ENCODE measurements at places on chromosomes 3 and 15.

GRCh38 chr15:99863550-99864198 is 130.4 kb upstream of the LYSMD4 start:
- DNase-seq, result no peak

DNA sequence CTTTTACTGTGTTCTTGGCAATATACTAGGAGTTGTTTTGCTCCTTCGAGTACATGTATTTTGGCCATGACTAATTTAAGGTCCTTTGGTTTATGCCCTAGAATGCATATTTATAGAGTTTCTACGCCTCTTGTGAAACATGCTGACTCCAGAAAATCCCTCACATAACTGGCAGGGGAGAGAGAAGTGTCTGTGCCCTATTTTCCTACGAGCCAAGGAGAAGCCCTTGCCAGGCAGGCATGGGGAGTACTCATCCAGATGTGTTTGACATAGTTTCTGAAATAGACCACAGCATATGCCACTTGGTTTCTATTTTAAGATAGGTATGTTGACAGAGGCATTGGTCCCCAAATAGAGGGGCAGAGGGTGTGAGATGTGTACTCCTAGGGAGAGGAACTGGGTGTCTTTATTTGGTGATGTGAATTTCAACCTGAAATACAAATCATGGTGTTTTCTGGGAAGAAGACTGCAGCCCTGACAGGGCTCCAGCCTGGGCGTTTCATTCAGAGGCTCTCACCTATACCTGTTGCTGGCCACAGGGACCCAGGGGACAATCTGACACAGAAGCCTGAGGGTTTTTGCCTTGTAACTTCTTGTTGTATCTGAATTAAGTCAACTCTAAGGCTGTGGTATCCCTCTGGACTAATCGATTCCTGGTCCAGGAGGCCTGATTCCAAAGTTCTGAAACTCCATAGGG is 267.8 kb upstream of the C2CD4B start:
- no peak for DNase-seq

DNA sequence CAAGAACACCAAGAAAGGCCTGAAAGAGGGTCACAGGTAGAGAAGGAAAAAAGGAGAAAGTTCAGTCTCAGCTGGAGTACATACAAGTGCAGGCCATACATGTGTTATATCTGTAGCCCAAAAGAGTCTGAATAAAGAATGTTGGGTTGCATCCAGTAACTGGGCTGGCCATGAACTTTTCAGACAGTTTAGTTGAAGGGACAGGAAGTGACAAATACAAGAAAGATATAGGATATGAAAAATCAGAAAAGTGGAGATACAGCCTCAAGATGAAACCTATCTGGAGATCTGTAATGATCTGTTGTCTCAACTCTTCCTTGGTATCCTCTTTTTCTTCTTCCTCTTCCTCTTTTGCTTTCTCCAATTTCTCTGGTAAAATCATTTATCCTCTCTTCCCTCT is 671.7 kb downstream of the MECOM start:
- no peak for DNase-seq

DNA sequence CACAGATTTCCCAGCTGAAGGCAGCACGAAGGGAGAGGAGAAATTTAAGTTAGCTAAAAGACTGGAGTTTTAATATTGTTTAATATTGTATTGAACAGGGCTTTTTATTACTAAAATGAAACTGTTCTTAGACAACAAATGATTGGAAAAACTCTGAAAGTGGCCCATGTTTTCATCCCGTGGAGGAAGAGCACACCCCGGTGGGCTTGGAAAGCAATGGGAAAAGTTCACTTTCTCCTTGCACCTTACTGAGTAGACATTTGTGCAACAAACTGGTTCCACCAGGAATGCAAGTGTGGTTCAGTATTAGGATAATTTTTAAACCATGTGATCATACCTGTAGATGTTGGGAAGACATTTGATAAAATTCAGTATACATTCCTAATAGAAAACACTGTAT is 8.2 kb upstream of the ESYT3 start:
- no peak for DNase-seq

- DNase-seq, result no peak
Observed at GRCh38 chr3:85939074-85939482, 980.3 kb downstream of the CADM2 start.

- DNase-seq, result no peak
Observed at GRCh38 chr3:170437176-170437575, 18.5 kb downstream of the CLDN11 start.

DNA sequence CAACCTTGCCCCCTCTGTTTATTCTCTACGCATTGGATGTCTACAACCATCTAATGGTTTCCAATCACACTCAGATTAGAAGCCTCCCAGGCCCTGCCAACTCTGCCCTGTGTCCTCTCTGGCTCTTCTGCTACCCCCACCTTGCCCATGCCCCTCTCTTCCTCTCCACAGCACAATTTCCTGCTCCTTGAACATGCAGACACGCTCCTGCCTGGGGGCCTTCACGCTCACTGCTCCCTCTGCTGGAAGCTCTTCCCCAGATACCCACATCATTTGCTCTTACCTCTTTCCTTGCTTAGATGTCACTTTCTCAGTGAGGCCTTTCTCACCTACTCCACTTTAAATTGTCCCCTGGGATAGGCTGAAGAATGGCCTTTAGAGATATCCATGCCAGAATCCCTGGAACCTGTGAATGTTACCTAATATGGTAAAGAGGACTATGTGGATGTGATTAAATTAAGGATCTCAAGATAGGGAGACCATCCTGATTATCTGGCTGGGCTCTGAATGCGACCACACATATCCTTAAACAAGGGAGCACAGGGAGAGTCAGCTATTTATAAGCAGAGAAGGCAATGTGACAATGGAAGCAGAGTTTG is 9.9 kb downstream of the KY start:
- no peak for DNase-seq

GRCh38 chr15:90497912-90498311 is 31.8 kb upstream of the CRTC3 start:
- no peak for DNase-seq

- DNase-seq, result no peak
Observed at GRCh38 chr3:146072824-146073223, 88.2 kb downstream of the PLOD2 start.

- DNase-seq, result no peak
Observed at GRCh38 chr3:73552700-73553099, 72.0 kb downstream of the PDZRN3 start.

DNA sequence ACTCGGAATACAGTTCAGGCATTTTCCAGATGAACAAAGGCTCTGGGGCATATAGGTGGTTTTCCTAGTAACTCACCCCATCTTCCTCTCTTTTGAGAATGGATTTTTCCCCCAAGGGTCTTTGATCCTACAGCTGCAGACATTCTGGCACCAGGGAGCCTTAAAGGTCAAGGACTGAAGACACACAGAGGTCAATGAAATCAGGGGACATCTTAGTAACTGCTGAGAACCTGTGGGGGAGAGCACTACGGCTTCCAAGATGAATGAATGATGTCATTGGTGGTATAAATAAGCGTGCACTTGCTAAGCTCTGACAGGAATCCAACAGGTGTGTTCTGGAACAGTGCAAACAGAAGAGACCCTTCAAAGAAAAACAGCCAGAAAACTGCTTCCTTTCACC is 36.3 kb downstream of the TMEM212 start:
- DNase-seq, result no peak

- DNase-seq, result no peak
Observed at GRCh38 chr3:73605861-73606260, 18.9 kb downstream of the PDZRN3 start.

DNA sequence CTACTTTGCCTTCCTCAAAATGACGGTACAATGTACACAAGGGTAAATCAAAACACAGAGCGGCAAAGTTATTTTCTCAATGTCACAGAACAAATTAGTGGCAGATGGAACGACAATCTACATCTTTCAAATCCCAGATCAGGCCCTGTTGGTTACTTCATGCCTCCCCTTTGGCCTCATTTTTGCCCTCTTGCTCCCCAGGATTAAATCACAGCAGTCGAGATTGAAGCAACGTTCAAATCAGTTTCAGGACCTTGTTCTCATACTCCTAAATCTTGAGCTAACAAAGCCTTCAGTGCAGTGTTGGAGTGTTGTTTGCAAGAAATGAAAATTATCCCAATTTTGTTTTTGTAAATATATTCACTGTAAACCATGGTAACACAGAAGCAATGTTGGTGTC is 91.4 kb downstream of the FBN1 start:
- DNase-seq, result no peak

- DNase-seq, result no peak
Observed at GRCh38 chr3:12040902-12041301, 36.7 kb downstream of the SYN2 start.

GRCh38 chr3:128423525-128424147 is 43.1 kb downstream of the DNAJB8 start:
- DNase-seq, result no peak

DNA sequence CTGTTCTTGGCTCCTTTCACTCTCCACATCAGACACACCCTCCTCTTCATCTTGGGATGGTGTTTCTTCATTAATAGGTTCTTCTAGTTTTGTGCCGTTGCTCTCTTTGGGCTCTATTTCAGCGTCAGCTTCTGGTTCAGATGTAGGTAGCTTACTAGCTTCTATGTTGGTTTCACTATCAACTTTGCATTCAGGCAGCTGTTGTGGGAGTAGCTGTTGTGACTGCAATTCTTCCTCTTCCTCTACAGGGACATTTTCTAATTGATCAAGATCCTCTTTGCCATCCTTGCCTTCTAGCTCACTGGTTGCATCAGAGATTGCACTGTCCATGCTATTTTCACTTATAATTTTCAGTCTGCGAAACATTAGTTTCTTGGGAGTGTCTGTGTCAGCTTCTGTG is 80.1 kb downstream of the SETD2 start:
- DNase-seq, result no peak

DNA sequence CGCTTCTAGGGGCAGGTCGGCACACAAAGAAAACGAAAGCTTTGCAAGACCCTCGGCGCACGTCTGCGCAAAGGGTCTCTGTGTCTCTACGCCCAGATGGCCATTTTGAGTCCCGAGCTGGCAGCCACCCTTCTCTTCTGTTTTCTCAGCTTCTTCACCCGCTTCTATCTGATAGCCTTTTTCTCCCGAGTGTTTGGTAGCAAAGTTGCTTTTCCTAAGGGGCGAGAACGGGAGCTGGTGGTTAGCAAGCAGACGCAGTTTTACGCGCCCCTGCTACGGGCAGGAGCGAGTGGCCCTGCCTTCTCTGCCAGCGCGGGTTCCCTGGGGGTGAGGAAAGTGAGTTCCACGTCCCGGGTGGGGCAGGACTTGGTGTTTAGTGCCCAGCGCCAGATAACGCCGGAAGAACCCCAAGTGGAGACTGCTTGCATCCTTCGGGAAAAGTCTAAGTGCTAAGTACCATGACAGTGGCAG is 2.9 kb upstream of the MKRN2 start:
- no peak for DNase-seq

- no peak for DNase-seq
Observed at GRCh38 chr3:53694046-53694445, 152.2 kb downstream of the CHDH start.

- no peak for DNase-seq
Observed at GRCh38 chr15:72790302-72790910, 6.8 kb upstream of the ADPGK start.

GRCh38 chr3:10357592-10358308 is 36.8 kb upstream of the SEC13 start:
- DNase-seq, result no peak

DNA sequence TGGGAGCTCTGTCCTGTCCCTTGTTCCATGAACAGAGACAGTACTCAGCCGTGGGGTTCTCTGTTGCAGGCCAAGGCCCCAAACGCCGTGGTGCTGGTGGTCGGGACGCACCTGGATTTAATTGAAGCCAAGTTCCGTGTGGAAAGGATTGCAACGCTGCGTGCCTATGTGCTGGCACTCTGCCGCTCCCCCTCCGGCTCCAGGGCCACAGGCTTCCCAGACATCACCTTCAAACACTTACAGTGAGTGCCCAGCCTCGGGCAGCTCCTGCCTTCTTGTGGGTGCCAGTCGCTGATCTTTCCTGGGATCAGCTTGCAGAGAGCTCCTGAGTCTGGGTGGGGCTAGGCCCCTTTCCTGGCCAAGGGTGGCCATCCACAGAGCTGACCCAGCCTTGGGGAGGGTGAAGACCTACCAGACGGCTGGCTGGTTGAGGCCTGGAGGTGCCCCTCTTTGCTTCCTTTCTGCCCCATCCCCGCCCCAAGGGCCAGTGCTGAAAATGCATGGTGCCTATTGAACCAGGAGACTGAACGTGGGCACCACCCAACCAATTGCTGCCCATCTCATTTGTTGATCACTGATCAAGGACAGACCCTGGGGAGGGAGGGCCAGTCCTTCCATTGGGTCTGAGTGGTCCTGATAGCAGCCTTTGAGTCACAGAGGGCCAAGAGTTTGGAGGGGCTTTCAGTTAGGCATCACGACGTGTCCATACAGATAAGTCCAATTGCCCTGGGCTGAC is 106.9 kb downstream of the LRRK1 start:
- no peak for DNase-seq

GRCh38 chr15:75425966-75426500 is 25.5 kb downstream of the SIN3A start:
- DNase-seq, result no peak

- DNase-seq, result no peak
Observed at GRCh38 chr15:66795851-66796250, 93.8 kb downstream of the SMAD6 start.

GRCh38 chr3:123930445-123930844 is 30.6 kb downstream of the CCDC14 start:
- DNase-seq, result no peak

GRCh38 chr15:85891470-85891869 is 96.7 kb upstream of the KLHL25 start:
- DNase-seq, result no peak

DNA sequence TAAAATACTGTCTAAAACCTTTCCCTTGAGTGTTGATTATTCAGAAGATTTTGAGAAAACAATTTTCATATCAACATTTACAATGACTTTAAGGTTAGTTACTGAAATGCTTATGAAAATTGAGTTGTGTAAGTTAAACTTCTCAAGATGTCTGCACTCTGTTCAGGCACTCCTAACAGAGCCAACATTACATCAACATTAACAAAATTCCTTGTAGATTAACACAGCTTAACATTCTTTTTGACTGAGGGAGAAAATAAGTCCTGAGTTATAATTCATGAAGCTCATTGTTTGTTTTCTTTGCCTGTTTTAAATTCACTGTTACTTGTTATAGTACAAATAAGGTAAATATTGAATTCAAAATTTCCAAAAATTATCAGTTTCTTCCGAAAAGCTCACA is 9.0 kb downstream of the ACKR4 start:
- DNase-seq, result no peak

DNA sequence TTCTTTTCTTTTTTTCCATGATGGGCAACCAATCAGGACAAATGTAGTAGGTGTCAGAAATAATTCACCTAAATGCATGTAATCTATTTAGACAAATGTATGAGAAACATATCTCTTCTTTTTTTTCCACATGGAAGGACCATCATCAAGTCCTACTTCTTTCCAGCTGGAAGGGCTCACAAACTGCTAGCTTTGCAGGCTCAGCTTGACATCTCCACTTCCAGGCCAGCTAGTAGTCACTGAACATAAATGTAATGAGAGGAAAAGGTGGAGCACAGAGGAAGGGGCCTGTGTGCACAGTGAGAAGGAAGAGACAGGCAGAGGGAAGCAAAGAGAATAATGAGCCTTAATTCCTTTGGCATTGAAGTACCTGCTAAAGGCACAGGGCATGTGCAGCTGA is 504.9 kb downstream of the MCTP2 start:
- DNase-seq, result no peak

- no peak for DNase-seq
Observed at GRCh38 chr3:169914321-169914720, 2.9 kb downstream of the SAMD7 start.

Data from activated CD4-positive, alpha-beta T cell treated with anti-CD3 and anti-CD28 coated beads for 24 hours (primary cell).